ENCODE measurements at places on chromosomes 1 and 21.

- DNase-seq = no peak
These were observed 4.2 kb downstream of the AURKAIP1 start for GRCh38 chr1:1370771-1371300.

GRCh38 chr1:241532162-241532531, at the start of gene KMO:
Gene KMO, plus strand, starts transcription at chr1:241532378. Its CDS starts 67 bp downstream, at chr1:241532445.
- DNase-seq = no peak

DNA sequence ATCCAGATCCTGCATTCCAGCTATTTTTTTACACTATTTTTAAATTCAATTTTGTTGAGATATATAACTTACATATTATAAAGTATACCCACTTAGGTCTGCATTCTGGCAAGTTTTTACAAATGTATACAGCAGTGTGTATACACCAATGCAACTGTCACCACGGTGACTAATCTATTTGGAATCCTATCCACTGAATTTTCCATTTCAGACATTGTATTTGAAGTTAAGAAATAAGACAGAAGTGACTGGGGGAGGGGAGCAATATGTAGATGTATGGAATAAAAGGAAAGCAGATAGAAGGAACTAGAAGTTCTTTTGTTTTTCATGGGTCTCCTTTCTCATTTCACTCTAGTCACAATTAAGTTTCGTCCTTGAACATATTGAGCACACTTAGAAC, 431.5 kb upstream of the CHRM3 start:
- no peak for DNase-seq

- DNase-seq = no peak
These were observed 18.0 kb upstream of the SLC2A7 start for GRCh38 chr1:9044236-9044635.

GRCh38 chr21:21383126-21383525, 384.9 kb downstream of the NCAM2 start:
- no peak for DNase-seq

DNA sequence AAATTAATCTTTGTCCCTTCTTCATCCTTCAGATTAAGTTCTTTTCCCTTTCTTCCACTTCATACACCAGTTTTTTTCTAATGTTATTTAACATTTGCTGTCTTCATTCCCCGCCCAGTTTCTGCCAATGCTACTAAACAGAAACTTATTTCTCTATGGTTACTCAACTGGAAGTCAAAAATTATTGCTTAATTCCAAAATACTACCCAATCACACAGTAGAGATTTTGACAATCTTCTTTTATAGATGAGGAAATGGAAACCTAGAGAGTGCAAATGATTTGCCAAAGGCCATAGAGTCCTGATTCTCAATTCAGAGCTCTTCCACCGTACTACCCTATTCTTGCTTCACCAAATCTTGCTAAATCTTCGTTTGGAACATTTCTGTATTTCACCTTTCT, 58.1 kb upstream of the SH3GLB1 start:
- DNase-seq = peak; percentile 38

DNA sequence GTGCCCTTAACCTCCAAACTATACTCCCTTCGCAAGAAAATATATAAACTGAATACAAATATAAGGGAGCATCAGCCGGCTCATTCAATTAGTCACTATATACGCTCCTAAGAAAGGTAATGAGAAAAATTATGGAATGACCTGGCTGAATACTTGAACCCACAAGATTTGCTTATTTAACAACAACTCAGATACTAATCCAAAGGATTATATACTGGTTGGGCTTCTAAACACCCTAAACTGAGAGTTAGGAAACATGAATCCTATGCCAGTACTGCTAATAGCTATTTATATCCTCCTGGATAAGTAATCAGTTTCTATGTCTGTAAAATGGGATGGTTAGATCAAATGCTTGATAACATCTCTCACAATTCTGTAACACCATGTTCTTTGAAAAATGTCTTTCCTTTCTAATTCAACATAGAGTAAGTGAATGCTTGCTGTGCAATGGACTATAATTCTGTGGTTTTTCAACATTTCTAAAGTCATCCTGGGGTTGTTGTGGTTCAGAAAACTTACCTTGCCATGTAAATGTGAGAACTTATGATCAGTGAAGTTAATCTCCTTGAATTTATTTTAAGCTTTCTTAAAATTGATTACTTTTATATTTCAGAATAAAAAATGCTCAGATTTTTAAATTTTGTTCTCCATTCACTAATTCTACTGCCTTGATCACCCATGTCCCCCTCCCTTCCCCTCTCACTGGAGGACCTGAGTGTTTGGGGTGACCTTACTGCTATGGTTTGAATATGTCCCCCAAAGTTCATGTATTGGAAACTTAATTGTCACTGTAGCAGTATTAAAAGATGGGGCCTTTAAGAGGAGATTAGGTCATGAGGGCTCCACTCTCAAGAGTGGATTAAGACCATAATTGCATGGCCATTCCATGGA, 14.5 kb downstream of the DUSP10 start:
- DNase-seq = no peak

DNA sequence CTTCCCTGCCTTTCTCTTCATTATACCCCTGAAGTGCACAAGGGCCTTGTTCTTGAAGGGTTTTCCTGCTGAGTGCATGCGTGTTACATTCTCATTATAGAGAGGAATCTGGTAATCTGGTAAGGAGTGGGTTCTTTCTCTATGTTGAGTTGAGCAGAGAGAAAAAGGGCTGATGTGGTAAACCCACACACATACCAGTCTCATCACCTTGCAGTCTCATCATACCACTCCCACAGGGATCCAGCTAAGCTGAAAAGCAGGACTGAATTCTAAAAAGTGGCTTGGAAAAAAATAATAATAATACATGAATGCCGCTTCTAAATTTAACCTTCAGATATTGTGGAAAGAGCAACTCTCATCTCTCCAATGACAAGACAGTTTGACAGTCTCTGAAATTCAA, 10.5 kb upstream of the HTR1D start:
- no peak for DNase-seq

- DNase-seq = no peak
These were observed 177.4 kb upstream of the NRIP1 start for GRCh38 chr21:15241997-15242736.

DNA sequence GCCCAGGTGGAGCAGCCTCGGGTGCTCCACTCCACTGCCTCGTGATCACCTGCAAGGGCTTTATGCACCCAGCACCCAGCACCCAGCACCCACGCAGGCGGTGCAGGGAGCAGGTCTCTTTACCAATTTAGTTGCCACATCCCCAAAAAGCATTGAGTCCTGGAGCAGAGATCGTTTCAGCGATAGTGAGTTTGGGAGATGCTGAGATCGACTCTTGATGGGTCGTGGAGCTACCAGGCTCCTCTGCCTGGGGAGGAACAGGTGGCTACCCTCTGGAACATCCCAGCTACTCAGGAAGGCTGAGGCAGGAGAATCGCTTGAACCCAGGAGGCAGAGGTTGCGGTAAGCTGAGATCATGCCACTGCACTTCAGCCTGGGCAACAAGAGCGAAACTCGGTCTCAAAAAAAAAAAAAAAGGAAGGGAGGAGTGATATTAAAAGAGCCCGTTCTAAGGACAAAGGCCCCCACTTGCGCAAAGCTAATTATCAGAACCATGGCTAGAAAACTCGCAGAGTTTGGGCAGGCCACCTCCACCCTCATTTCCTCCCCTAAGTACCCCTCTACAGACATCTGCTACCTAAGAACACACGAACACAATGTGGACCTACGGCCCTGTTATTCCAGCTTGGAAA, 106.5 kb upstream of the SLC45A1 start:
- DNase-seq = peak; percentile 74

- DNase-seq = peak; percentile 19
These were observed 37.0 kb downstream of the CAPN8 start for GRCh38 chr1:223628233-223629125.
